ENCODE measurements at places on chromosomes 5 and 9.

- no peak for DNase-seq
Observed at GRCh38 chr5:14588145-14588544, 6.6 kb downstream of the OTULINL start.

DNA sequence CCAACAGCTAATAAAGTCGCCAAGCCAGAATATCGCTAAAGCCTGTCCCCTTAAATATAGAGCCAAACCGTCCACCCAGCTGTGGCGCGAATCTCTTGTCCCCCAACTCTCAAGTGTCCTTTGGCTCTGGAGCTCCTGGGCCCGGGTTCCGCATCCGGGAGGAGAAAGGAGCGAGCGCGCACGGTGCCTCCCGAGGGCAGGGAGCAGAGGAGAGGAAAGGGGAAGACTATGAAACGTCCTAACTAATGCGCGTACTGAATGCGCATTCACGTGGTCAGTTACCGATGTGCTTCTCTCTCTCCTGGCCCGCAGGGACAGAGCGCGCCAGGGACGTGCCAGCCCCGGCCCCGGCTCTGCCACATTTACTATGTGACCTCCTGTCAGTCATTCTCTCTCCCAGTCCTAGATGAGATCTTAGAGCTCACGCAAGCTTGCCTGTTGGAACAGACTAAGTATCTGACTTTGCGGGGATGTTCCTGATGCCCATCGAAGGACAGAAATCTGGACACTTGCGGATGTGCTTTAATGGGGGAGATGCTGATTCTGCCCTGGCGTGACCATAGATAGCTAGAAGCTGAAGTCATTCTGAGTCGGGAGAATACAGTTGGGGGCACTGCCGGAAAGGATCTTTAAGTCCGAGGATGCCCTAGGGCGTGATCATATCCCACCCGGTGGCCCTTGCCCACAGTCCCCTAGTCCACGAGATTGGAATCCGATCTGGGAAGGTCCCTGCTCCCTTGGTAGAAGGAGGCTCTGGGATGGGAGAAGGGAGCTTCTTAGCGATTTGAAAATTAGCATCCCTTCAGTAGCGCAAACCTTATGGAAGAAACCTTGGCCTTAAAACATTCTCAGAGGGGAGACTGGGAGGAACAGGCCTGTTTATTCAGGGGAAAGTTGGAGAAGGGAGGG lies 5.7 kb upstream of the EBF1 start:
- DNase-seq, result peak; percentile 78

GRCh38 chr5:7533941-7534340 lies 138.0 kb downstream of the ADCY2 start:
- no peak for DNase-seq

DNA sequence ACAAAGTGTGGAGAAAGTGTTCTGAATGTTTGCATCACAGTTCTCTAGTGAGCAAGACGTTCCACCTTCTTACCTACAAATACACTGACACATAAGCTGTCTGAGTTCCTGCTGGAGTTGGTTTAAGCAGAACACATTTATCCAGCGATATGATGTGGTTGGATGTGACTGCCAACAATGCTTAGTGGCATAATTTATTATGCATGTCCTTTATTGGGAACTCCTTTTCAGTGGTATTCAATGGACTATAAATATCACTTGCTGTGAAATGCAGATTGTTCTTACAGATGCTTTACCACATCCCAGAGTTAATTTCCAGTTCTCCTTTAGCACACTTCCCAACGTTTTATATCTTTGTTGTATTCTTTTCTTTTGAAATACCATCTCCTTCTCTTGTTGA lies 222.2 kb downstream of the LURAP1L start:
- DNase-seq, result no peak

- no peak for DNase-seq
Observed at GRCh38 chr9:17839776-17840175, 260.9 kb downstream of the SH3GL2 start.

- no peak for DNase-seq
Observed at GRCh38 chr5:167767795-167768194, 523.6 kb upstream of the WWC1 start.

DNA sequence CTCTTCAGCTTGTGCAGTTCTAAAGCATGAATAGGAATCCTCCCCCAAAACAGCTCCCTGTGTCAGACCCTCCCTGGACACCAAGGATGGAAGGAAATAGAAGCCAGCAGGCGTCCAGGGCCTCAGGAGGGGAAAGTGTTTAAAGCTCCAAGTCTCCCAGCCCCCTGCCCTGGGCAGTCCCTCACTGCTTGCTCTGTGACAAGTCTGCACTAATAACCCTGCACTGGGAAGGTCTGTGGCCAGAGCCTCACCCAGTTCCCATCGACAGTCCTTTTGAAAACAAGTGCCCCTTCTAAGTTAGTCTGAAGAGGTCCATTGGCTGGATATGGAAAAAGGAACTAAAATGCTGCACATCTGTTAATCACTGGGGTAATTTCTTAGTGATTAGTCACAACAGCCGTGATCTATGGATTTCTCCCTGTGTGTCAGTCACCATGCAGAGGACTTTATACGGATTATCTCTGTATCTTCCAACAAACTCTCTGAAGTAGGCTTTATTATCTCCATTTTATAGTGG lies 195.3 kb downstream of the FBXL7 start:
- no peak for DNase-seq

DNA sequence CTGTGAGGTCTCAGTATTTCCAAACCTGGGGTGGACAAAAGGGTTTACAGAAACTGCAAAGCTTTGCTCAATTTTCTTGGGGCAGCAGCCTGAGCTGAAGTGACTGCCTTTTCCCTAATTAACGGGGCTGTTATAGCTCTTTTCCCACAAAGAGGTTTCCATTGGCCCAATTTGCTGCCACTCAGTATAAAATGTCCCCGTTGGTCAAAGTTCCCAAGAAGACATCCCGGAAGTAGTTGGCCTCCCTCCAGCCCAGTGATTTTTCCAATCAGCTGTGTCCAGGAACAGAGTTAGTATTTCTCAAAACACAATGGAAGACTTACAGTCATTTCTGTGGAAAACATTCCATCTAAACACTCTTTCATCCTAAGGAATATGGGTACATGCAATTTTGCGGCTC lies 643.6 kb downstream of the ACTL7B start:
- DNase-seq, result no peak

DNA sequence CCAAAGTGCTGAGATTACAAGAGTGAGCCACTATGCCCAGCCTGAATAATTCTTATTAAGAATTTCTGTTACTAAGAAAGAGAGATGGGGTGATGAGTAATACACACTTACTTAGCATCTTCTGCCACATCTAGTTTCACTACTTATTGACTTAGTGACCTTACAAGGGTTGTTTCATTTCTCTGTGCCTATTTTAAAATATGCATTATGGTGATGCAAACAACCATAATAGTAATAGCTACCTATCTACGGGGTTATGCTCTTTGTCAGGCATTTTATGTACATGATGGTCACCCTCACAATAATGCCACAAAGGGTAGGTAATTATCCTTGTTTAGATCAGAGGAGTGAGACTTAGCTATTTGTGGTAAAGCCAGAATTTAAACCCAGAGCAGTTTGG lies 499.0 kb upstream of the SGCD start:
- DNase-seq, result no peak

GRCh38 chr9:89448381-89448780 lies 49.5 kb downstream of the SEMA4D start:
- peak; percentile 77 for DNase-seq

Data from spleen (tissue), 13 donors.